ENCODE measurements at places on chromosomes 13 and 19. TPM values are rescaled to one million over a fixed set of nuclear protein-coding genes. Genes with fewer than 3 reads are reported as not detected.

Gene GNG7
- 34.4 TPM for polyA plus RNA-seq

Gene IFNL2
- not detected for polyA plus RNA-seq

Gene CYP2F1
- not detected for polyA plus RNA-seq

Gene ZNF225
- polyA plus RNA-seq, result 4.8 TPM

Gene C13orf46
- 0.35 TPM for polyA plus RNA-seq

Gene RPS28
- 666 TPM for polyA plus RNA-seq

Gene RASGRP4
- 0.35 TPM for polyA plus RNA-seq

Gene HIF3A
- 170 TPM for polyA plus RNA-seq

Gene TMEM238
- 1.7 TPM for polyA plus RNA-seq

Gene TRIP10
- 72.1 TPM for polyA plus RNA-seq

Gene IRGC
- not detected for polyA plus RNA-seq

Gene ZNF497
- polyA plus RNA-seq, result 6.8 TPM

Gene DPF1
- 4.9 TPM for polyA plus RNA-seq

Gene ZNF525
- polyA plus RNA-seq, result 3.9 TPM

Gene ZNF548
- 11.4 TPM for polyA plus RNA-seq

Gene TEX29
- not detected for polyA plus RNA-seq

Gene PODNL1
- not detected for polyA plus RNA-seq

Gene VSIG10L
- 9.1 TPM for polyA plus RNA-seq

Gene ZNF30
- 4.1 TPM for polyA plus RNA-seq

Gene CABP5
- polyA plus RNA-seq, result not detected

Gene KIR3DL1
- polyA plus RNA-seq, result not detected

Gene ZNF112
- polyA plus RNA-seq, result 3.6 TPM

Gene SIGLECL1
- not detected for polyA plus RNA-seq

Gene PRRG2
- polyA plus RNA-seq, result 0.29 TPM

Gene KLK14
- not detected for polyA plus RNA-seq

Gene DPRX
- polyA plus RNA-seq, result not detected

Gene PSG1
- polyA plus RNA-seq, result not detected

Gene GPR108
- polyA plus RNA-seq, result 123 TPM

Gene TNFRSF19
- 91.3 TPM for polyA plus RNA-seq

Gene ADAMTSL5
- 4.9 TPM for polyA plus RNA-seq

Gene CEACAM1
- polyA plus RNA-seq, result not detected

Gene GPR32
- not detected for polyA plus RNA-seq

Gene SLITRK6
- 0.07 TPM for polyA plus RNA-seq

Gene CD33
- polyA plus RNA-seq, result not detected

Gene FARP1
- 44.2 TPM for polyA plus RNA-seq

Gene CERS1
- polyA plus RNA-seq, result 29.3 TPM

Gene ZNF66
- 5.7 TPM for polyA plus RNA-seq

Gene SNAPC2
- 22.5 TPM for polyA plus RNA-seq

Gene KANK3
- 0.72 TPM for polyA plus RNA-seq

Gene DKKL1
- polyA plus RNA-seq, result 17.6 TPM

Gene C1QTNF9
- polyA plus RNA-seq, result not detected

Gene RNF17
- polyA plus RNA-seq, result not detected

Gene EPS8L1
- polyA plus RNA-seq, result 1.2 TPM

Gene LILRA6
- polyA plus RNA-seq, result 0.27 TPM

Gene CKM
- polyA plus RNA-seq, result 441 TPM

Gene KRI1
- polyA plus RNA-seq, result 26.1 TPM

Gene C19orf67
- polyA plus RNA-seq, result 4.1 TPM

Gene BEST2
- not detected for polyA plus RNA-seq

Gene PRR22
- polyA plus RNA-seq, result 1.9 TPM

Gene ZNF547
- polyA plus RNA-seq, result 0.65 TPM

Gene C19orf33
- 2.7 TPM for polyA plus RNA-seq

Gene TINCR
- polyA plus RNA-seq, result 3.7 TPM

Gene MATK
- polyA plus RNA-seq, result 7.4 TPM

Data from cardiac muscle cell (in vitro differentiated cells and primary cell).